Astrocyte of the hippocampus (primary cell): ENCODE measurements at places on chromosomes 2 and 18.

GRCh38 chr2:133097666-133098065 is 427.7 kb upstream of the LYPD1 start:
- peak; percentile 18 for DNase-seq

GRCh38 chr18:59265974-59266369 is 7.3 kb downstream of the RAX start:
- no peak for DNase-seq

GRCh38 chr2:69054431-69054830 is 41.5 kb downstream of the ANTXR1 start:
- peak; percentile 45 for DNase-seq

- DNase-seq = no peak
Observed at GRCh38 chr2:120715353-120715752, 20.3 kb upstream of the GLI2 start.

DNA sequence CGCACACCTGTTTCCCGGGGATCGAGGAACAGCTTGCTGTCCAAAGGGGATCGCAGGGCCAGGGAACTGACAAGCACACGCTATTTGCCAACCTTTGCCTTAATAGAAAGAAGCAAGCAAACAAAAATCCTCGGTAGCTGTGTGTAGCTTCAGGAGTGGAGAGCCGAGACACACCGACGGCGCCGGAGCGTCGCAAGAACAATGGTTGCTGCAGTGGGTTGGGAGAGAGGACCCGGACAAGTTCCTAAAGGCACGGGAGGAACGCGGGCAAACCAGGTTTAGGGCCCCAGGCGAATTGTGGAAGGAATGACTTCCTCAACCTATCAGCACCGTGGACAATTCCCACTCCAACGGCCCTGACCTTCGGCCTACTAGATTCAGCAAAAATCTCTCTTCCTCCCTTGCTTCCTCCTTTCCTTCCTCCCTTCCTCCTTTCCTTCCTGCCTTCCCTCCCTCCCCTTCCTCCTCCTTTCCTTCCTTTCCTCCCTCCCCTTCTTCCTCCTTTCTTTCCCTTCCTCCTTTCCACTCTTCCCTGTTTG is 4.9 kb upstream of the NEUROD1 start:
- DNase-seq = peak; percentile 52

- no peak for DNase-seq
Observed at GRCh38 chr2:117714110-117714509, 100.4 kb upstream of the DDX18 start.

- no peak for DNase-seq
Observed at GRCh38 chr2:162925595-162925994, 87.0 kb upstream of the KCNH7 start.

DNA sequence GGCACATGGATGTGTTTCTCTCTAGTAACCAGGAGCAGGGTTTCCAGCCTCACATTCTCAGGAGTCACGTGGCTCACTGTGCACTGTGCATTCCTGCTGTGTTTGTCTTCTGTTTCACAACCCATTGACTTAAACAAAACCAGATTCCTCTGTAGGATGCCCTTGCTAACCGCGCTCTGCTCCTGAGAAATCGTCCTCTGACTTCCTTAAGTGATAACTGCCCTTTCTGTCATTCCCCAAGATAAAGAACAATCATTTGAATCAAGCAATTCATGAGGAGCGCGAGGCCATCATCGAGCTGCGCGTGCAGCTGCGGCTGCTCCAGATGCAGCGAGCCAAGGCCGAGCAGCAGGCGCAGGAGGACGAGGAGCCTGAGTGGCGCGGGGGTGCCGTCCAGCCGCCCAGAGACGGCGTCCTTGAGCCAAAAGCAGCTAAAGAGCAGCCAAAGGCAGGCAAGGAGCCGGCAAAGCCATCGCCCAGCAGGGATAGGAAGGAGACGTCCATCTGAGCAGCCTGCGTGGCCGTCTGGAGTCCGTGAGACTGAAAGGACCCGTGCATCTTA is 60.2 kb downstream of the RALBP1 start:
- DNase-seq = peak; percentile 75

- DNase-seq = no peak
Observed at GRCh38 chr2:43766006-43766405, 7.8 kb upstream of the DYNC2LI1 start.

DNA sequence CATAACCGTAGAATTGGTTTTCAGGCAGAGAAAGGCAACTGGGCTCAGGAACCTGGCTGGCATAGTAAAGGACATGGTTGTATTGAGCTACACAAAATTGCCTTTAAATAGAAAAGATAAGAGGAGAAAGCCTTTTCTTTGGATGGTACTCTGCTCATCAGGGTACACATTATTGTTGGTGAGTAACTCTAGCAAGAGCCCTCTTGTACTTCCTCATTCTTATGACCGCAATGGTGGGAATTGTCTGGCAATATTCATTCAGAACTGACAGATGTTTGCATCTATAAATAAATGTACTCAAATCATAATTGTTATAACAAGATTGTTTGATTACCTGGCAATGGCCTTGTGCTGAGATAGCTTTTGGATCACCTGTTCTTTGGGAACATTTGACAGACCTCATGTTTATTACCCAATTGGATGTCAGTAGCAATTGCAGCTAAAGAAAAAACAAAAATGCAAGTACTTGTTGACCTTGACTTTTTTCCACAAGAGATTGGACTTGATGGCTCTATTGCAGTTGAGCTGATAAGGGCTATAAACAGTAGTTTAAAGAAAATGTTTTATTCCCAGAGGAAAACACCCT is 43.9 kb downstream of the MEIS1 start:
- no peak for DNase-seq

GRCh38 chr2:170923799-170924198 is 5.3 kb upstream of the GORASP2 start:
- no peak for DNase-seq

GRCh38 chr2:30666266-30666874 is 140.9 kb downstream of the CAPN13 start:
- peak; percentile 70 for DNase-seq

- no peak for DNase-seq
Observed at GRCh38 chr2:180360283-180360618, 353.2 kb upstream of the CWC22 start.

GRCh38 chr2:55952415-55952814 is 28.8 kb upstream of the EFEMP1 start:
- DNase-seq = no peak

GRCh38 chr2:111236025-111236424 is 115.3 kb downstream of the BCL2L11 start:
- DNase-seq = peak; percentile 22

DNA sequence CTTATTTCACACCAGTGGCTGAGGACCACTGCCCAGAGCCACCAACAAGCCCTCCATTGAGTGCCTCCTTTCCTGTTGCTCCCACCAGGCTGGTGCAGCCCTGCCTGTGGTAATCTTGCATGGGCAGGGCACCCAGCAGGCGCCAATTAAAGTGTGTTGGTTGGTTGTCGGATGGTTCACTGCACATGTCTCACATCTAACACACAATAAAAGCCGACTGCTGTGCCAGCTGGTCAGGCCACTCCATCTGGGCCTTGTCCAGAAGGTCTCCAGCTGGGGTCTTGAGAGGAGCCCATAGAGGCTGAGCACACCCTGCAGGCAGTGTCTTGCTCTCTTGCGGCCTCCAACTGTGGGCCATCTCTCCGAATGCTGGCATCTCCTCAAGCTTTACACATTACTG is 494.8 kb upstream of the KLHL29 start:
- DNase-seq = no peak

DNA sequence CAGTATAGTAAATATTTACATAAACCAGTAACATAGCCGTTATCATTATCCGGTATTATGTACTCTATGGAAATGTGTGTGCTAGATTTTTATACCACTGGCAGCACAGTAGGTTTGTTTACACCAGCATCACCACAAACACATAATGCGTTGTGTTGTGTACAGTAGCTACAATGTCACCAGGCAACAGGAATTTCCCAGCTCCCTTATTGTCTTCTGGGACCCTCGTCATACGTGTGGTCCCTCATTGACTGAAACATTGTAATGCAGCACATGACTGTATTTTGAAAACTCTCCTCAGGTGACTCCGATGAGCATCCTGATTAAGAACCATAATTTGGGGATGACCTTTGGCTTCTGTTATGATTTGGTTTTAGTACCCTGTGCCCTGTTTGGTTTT is 31.3 kb downstream of the EHD3 start:
- no peak for DNase-seq

DNA sequence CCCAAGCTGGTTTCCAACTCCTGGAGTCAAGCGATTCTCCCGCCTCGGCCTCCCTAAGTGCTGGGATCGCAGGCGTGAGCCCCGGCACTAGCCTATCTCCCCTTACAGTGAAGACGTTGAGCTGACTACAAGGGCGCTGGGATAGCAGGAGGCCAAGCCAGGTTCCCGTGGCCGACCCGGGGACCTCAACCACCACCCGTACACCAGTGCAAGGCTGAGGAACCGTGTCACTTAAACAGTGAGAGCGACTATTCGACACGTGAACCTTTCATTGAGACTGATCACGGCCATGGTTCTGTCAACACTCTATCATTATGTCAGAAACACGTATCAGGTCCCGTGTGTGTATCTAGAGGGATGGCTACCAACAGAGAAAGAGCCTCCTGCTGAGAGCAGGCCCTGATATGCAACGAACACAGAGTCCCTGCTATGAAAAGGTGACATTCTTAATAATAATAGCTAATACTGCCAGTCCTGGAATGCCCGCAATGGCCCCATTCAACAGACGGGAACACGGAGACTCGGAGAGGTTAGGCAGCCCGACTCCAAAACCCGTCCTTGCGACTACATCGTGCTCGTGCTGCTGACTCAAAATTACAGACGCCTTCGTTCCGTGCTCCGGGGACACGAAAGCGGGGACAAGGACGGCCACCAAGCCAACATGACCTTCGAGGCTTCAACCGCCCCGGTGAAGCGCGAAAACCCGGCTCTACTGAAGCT is 833 bp downstream of the AFG3L2 start:
- DNase-seq = peak; percentile 36

GRCh38 chr18:48345596-48345995 is 63.6 kb downstream of the ZBTB7C start:
- peak; percentile 15 for DNase-seq

DNA sequence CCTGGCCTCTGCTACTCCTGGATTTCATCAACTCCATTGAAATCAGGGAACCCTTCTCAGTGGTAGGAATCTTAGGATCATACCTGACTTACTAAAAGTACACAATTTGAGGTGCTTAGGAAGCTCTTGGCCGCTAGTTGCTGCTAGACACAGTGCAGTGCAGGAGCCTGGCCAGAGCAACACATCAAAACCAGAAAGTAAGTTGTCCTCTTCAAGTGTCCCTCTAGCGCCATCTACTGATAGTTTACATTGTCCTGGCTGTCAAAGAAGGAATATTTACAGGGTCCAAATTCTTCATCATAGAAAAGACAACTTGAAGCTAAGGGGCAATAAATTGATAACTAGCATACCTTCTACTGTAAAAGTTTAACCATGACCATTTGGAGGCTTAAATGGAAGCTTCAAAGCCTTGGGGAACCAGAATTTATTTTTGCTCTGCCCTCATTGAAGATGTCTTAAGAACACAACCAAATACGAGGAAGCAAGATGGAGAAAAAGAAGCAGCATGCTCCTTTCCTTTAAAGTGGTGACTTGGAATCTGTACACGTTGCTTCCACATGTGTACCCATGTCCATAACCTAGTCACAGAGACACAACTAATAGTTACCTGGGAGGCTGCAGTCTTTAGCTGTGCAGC is 889.1 kb upstream of the GCFC2 start:
- DNase-seq = peak; percentile 90

- no peak for DNase-seq
Observed at GRCh38 chr2:52964916-52965530, 802.6 kb upstream of the CHAC2 start.

DNA sequence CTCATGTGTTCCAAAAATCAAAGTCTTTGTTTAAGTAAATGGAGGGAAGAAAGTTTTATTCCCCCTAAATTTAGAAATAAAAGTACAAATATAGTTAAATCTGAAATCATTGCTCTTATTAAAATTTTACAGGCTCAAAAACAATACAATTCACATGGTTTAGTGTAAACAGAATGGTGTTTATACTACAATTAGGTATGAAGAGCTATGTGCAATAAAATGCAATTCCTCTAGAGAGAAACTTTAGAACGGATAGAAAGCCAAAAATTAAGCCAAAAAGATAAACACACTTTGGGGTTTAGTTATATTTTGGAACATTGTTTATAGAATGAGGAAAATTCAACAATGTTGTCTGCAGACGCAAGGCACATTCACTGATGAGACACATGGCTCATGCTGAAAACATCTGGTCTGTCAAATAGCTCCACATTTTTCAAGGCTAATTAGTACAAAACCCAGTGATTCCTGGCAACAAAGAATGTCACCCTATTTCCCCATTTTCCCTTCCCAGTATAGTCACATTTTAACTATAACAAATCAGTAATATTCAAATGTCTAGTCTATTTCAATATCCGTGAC is 103.3 kb downstream of the EXOC6B start:
- peak; percentile 72 for DNase-seq

DNA sequence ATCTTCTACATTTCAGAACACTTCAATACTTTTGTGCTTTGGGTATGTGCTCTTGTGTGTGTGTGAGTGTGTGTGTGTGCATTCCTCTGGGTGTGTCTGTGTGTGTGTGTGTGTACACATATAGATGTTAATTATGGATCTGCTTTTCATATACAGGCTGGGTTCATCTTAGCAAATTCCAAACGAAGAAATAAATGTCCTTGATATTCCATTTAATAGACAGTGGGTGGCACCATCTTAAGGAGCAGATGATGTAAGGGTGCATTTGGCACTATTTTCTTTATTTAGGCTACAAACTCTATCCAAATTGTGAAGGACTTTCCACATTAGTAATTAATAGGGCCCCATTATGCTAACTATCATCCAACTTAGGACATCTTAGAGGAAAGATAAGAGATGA is 425.8 kb upstream of the POU3F3 start:
- no peak for DNase-seq

GRCh38 chr2:207154556-207155510 is 10.9 kb downstream of the KLF7 start:
- no peak for DNase-seq

GRCh38 chr2:235793163-235793752 is 299.4 kb downstream of the AGAP1 start:
- DNase-seq = peak; percentile 44

- peak; percentile 23 for DNase-seq
Observed at GRCh38 chr18:46402396-46402795, 254.6 kb downstream of the LOXHD1 start.

- DNase-seq = peak; percentile 49
Observed at GRCh38 chr2:240960309-240960970, 38.0 kb upstream of the SNED1 start.

GRCh38 chr2:134324430-134324829 is 70.6 kb downstream of the MGAT5 start:
- no peak for DNase-seq

GRCh38 chr2:238818561-238818960 is 29.3 kb upstream of the TWIST2 start:
- DNase-seq = no peak

DNA sequence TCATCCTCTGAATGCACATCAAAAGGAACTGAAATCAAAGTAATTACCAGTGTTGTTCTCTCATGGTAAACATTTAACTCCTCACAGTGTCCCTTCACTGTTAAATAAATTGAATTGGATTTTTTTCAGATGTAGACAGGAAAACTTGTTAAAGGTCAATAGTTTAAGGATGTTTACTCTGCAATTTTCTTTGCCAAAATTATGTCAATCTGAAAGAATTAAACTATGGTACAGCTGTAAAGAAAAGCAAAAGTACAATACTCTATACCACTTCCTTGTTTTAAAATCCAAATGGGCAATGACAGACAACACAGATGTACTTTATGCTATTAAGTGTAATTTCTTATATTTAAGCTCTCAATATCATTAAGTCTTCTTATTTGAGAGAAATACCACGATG is 153.2 kb downstream of the WDPCP start:
- no peak for DNase-seq
